ENCODE measurements at places on chromosomes 7 and 10. TPM values are rescaled to one million over a fixed set of nuclear protein-coding genes. Genes with fewer than 3 reads are reported as not detected.

DNA sequence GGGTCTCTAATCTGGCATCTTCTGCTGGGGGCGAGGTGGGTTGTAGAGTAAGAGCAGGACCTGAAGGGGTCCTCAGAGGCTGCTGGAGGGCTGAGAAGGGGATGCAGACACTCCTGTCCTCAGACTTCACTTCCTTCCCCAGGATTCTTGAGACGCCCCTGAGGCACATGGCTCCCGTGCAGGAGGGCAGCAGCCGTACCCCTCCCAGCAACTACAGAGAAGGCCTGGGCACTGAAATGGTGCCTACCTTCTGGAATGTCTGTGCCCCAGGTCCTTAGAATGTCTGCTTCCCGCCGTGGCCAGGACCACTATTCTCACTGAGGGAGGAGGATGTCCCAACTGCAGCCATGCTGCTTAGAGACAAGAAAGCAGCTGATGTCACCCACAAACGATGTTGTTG is 52.0 kb downstream of the VWA2 start:
- DNase-seq, result no peak

DNA sequence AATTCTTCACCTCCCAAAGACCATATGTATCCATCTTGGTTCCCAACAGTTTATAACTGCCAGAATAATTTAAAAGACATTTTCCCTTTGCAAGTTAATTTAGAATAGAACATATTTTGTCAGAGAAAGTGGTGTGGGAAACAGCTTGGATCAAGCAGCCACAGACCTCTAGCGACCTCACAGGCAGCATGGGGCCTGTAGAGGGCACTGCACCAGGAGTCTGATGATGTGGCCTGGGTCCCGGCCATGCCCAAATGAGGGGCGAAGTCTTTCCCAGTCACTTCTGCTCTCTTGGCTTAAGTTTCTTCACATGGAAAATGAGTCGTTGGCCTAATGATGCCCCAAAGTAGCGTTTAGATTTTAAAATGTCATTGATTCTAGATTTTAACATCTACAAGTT is 243.2 kb downstream of the SDK1 start:
- DNase-seq, result no peak

DNA sequence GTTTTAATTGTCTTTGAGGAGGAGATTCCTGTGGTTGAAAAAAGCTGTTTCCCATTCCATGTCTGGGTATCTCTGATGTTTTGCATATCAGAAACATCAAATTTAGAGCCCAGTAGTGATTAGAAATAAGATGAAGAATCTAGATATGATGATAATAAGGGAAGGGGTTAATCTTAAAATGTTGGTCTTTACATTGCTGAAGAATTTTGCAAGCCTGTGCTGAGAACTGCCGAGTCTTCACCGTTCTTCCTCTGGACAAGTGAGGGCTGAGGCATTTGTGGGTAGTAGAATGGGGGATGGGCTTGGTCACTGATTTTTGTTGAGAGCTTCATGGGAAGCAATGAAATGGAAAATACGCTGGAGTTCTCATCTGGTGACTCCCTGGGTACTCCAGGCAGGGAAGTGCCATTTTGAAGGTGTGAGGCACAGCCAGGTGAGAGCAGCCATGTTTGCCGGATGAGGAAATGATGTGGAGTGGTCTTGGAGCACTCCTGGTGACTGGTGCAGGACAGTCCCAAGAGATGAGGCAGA is 10.2 kb downstream of the TCF7L2 start:
- no peak for DNase-seq

GRCh38 chr7:7869036-7869435 is 99.6 kb upstream of the GLCCI1 start:
- no peak for DNase-seq

DNA sequence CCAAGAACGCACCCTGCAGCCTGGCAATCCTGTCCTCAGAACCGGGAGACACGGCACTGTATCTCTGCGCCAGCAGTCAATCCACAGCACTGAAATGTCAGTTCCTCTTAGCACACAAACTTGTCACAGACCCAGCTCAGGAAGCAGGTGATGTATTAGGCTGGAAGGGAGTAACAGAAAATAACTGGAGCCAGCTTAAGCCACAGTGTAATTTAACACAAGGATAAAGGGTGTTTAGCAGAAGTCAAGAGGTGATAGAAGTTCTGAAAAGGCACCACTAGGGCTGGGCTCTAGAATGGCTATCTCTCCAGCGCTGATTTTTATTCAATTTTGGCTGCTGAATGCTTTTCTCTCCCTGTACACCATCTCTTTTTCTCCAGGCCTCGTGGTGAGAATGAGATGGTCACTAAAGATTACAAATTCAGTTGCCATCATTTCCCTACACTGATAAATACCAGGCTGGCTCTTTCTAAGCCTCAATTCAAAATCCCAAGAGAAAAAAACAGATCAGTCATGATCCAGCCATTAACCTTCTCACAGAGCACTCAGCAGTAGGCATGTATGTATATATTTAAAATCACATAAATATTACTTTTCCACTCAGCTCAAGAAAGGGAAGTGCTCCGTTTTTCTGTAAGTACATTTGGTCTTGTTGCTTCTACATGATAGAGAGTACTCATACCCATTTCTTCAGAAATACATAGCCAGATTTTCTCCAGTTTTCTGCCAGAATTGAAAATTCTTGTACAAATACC is 102.7 kb upstream of the PRSS1 start:
- no peak for DNase-seq

DNA sequence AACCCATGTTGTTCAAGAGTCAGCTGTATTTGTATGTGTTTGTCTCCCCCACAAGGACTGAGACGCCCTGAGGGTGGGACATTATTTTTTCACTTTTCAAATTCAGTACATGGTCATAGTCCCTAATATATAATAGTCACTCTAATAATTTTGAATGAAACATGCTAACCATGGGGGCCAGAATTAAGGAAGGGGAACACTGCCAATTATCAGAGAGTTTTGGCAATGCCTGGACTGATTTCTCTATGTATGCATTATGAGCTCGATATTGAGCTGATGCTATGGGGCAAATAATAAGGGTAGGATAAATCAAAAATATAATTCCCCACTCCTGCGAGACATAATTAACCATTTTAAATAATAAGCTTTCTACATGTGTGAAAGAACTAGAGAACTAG is 87.4 kb downstream of the CPED1 start:
- DNase-seq, result no peak

GRCh38 chr7:18831419-18831818 is 286.0 kb downstream of the TWIST1 start:
- DNase-seq, result no peak

GRCh38 chr7:22429386-22429785 is 70.6 kb downstream of the STEAP1B start:
- no peak for DNase-seq

GRCh38 chr10:88154596-88155250 is 291.3 kb downstream of the PTEN start:
- no peak for DNase-seq

DNA sequence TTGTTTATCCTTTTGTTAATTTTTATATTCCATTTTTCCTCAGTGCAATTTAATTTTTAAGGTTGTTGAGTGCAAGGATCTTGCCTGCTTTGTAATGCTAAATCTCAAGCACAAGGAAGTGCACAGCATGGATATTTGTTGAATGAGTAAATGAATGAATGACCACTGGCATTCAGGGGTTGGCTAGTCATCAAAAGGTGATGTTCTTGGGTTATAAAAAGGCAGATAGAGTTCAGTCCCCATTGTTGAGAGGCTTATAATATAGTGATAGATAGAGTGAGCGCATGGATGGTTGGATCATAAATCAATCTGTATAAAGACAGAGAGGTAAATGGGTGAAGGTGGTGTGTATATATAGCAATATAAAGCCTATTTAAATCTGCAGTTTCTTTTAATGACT is 193.2 kb upstream of the KLF6 start:
- DNase-seq, result no peak

DNA sequence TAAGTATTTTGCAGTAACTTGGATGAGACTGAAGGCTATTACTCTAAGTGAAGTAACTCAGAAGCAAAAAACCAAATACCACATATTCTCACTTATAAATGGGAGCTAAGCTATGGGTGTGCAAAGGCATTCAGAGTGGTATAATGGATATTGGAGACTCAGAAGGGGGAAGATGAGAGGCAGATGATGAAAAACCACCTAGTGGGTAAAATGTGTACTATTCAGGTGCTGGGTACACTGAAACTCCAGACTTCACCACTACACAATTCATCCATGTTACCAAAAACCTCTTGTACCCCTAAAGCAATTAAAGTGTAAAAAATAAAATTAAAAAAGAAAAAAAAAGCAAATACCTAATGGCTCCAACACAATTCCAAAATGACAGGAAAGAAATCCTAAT is 351.7 kb downstream of the NXPH1 start:
- DNase-seq, result no peak

DNA sequence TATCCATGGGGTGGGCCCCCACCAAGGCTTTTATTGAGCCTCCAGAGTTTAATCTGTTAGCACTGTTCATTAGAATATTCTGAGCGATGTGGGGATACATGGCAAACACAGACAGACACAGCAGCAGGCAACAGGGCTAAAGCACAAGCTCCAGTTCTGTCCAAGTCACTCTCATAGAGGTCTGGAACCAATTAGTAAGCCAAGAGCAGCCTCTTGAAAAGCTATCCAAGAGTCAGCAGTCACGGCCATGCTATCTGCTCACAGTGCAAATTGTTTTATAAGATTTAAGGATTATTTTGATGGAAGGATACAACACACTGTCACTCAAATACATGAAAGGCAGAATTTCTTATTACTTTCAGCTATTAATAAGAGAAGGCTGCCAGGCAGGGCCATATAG is 86.4 kb upstream of the DGKB start:
- no peak for DNase-seq

DNA sequence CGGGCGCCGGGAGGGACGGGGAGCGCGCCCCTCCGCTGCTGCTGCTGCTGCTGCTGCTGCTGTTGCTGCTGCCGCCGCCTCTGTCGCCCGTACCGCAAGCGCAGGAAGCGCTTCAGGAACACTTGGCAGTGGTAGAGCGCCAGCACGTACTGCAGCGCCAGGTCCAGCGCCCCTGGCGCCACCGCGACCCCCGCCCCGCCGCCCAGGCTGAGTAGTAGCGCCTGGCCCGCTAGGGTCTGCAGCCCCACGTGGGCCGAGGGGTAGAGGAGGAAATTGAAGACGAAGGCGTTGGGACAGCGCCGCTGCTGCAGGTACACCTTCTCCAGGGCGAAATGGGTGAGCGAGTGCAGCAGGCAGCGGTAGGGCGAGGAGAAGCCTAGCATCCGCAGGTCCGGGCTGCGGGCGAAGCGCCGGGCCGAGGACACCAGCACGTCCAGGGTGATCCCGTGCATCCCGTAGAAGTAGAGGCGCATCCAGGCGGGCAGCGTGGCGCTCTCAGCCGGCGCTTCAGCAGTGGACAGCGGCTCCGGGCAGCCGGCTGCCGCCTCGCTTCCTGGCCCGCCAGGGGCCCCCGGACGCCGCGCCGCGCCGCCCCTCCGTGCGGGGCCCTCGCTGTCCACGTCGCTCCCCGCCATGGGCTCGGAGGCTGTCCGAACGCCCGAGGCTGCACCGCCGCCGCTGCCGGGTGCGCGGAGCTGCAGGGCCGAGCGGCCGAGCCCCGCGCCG is at the start of gene TMEM229A:
TSS of gene TMEM229A (minus strand) at position 699 of the 726 bp plus-strand sequence. CDS start at position 635, 64 bp downstream.
- DNase-seq, result peak; percentile 57

DNA sequence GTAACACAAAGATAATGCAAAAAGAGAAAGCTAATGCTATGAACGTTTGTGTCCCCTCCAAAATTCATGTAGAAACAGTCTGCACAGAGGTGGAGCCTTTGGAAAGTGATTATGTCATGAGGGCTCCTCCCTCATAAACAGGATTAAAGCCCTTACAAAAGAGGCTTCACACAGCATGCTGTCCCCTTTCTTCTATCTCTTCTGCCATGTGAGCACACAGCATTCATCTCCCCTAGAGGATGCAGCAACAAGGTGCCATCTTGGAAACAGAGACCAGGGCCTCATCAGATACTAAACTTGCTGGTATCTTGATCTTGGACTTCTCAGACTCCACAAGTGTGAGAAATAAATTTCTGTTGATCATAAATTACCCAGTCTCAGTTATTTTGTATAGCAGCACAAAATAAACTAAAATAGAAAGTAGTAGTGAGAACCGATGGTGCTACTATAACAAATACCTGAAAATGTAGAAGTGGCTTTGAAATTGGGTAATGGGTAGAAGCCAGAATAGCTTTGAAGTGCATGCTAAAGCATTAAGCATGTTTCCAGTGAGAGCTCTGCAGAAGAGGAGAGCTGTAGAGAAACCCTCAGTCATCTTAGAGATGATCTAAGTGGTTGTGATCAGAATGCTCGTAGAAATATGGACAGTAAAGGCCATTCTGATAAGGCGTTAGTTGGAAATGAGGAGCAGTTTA is 108.7 kb downstream of the DNAJC1 start:
- DNase-seq, result no peak

- DNase-seq, result no peak
Observed at GRCh38 chr7:134378562-134378961, 61.8 kb upstream of the SLC35B4 start.

DNA sequence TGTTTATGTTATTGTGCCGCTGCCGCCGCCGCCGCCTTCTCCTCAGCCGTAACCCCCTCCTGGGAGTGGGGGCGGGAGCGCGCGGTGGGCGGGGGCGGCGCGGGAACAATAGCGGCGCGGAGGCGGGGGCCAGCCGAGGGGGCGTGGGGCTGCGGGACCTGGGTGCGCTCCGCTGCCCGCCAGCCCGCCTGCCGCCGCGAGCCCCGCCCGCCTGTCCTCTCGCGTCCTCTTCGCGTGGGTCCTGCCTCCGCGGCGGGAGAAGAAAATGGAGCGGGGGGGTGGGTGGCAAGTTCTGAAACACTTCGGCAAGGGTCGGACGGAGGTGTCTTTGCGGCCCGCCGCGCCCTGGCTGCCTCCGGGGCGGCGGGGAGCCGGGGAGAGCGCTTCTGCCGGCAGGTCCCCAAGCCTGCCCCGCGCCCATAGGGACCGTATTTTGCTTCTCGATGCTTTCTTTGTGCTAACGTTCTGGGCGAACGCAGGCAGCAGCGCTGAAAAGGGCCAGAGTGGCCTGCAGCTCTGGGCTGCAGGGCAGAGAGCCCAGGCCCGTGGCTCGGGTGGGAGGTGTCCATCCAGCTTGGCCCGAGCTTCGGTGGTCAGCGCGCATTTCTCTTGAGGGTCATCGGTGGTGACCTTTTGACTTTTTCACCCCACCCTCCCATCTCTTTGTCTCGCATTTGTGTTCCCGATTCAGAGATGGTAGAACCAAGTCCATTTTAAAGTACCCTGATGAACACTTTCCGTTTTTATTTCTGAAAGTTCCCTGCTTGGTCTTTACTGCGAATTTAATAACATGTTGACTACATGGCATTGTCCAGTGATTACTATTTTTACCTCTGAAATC is 613 bp downstream of the MAPK8 start:
- peak; percentile 75 for DNase-seq

SDK1 gene
- 1.7 TPM for total RNA-seq

BTBD16 gene
- not detected for total RNA-seq

THAP5 gene
- 30.3 TPM for total RNA-seq

ACBD7 gene
- total RNA-seq, result not detected

A1CF gene
- not detected for total RNA-seq

ZSCAN21 gene
- total RNA-seq, result 11.2 TPM

HTRA1 gene
- total RNA-seq, result 30.8 TPM
